ENCODE measurements at places on chromosomes 6 and 20. TPM values are rescaled to one million over a fixed set of nuclear protein-coding genes. Genes with fewer than 3 reads are reported as not detected.

KCNG1 gene
- not detected for total RNA-seq

ENPP4 gene
- 5.0 TPM for total RNA-seq

TMEM244 gene
- not detected for total RNA-seq

HAO1 gene
- not detected for total RNA-seq

CLPSL2 gene
- total RNA-seq: not detected

RCAN2 gene
- total RNA-seq: 0.65 TPM

ADGRF4 gene
- not detected for total RNA-seq

AVP gene
- total RNA-seq: not detected

CCR6 gene
- 7.4 TPM for total RNA-seq

KIAA1755 gene
- total RNA-seq: not detected

PAX1 gene
- total RNA-seq: not detected

ADGRG6 gene
- 0.52 TPM for total RNA-seq

ZBTB24 gene
- 19.1 TPM for total RNA-seq

BTNL2 gene
- not detected for total RNA-seq

HFE gene
- 3.5 TPM for total RNA-seq

SLC35B2 gene
- total RNA-seq: 29.5 TPM

GJA10 gene
- total RNA-seq: not detected

TPBG gene
- 0.35 TPM for total RNA-seq

PBOV1 gene
- not detected for total RNA-seq

GRM4 gene
- not detected for total RNA-seq

ZC2HC1B gene
- total RNA-seq: not detected

GRM1 gene
- not detected for total RNA-seq

LPA gene
- not detected for total RNA-seq

KCTD20 gene
- 49.8 TPM for total RNA-seq

ZFP57 gene
- total RNA-seq: not detected

SGK2 gene
- 0.40 TPM for total RNA-seq

WFDC2 gene
- total RNA-seq: not detected

SSR1 gene
- 150 TPM for total RNA-seq

SCGN gene
- not detected for total RNA-seq

PRR18 gene
- not detected for total RNA-seq

TTLL9 gene
- total RNA-seq: not detected

GNAS-AS1 gene
- total RNA-seq: 0.96 TPM

RAMACL gene
- total RNA-seq: 0.32 TPM

CNR1 gene
- total RNA-seq: not detected

PRDM1 gene
- total RNA-seq: 27.1 TPM

HS3ST5 gene
- total RNA-seq: not detected

SRSF12 gene
- total RNA-seq: not detected

MCHR2 gene
- not detected for total RNA-seq

OPN5 gene
- total RNA-seq: not detected

GSTA1 gene
- total RNA-seq: not detected

Measured in activated CD4-positive, alpha-beta T cell treated with anti-CD3 and anti-CD28 coated beads, Interleukin-2, amount 10 ng/mL, durations not matched to agents 7 days and 5 days (primary cell).